ENCODE measurements at places on chromosomes 1 and 21.

DNA sequence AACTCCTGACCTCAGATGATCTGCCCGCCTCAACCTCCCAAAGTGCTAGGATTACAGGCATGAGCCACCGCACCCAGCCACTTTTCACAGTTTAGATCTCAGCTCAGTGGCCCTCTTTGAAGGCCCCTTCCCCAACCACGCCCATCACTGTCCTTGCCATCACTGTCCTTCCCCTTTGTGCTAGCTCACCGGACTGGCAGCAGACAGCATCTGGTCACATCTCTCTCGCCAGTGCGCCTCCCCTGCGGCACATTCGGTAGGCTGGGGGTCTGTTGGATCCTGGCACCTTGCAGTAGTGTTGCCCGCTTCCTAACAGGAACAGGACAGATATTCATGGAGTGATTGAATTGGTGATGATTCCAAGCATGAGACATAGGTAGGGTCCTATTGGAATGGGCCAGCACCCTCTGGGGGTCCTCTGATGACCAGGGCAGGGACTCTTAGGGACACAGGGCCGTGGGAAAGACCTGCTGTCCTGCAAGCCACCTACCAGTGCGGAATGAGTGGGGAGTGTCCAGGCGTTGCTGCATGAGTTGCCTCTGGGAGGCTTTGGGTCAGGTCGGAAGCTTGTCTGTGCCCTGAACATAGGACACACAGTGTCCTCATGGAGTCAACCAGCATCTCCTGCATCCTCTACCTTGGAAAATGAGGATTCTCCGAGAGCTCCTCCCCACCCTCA, 178.8 kb upstream of the VAMP3 start:
- no peak for DNase-seq

DNA sequence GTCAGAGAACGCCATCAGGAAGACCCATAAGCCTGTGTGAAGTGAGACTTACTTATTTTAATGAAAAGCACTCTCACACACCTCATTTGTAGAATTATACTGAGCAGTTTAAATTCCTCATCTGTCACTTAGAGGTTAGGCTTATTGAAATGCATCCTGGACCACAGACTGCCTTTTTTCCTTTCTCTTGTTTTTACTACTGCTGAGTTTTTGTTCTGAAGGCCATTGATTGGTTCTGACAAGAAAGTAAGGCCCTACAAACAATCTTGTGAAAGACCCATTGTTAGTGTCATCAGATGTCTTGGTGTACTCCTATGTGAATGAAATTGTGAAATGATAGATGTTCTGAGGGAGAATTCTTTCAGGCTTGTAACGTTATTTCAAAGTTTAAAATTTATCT, 1343.3 kb upstream of the ADGRL2 start:
- DNase-seq, result no peak

DNA sequence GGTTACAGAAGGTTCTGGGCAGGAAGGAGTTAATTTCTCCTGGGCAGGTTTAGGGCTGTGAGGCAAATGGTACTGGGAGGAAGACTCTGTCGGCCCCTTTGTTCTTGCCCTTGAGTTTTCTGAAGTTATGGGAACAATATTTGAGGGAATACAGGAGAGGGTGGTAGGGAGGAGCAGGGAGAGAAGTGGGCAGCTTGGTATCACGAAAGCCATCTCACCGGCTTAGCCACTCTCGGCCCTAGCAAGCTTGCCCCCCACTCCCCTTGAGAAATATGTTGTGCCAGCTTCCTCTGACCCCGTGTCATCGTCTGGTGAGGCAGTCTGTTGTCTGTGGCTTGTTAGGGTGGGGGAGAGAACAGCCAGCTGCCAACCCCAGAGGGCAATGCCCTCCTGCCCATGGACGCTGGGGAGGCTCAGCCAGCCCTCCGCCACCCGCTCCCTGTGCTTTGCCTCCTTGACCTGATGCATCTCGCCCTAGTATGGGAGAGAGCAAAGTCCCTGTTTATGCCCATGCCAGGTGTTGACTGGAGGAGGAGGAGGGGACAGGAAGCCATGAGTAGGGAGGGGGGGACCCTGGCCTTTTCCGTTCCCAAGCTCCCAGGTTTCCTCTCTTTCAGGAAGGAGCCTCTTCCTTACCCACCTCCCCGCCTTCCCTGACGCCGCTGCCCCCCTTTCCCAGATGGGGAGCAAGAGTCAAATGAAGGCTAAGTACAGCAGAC, 1.2 kb downstream of the EFNA1 start:
- DNase-seq, result no peak

- DNase-seq, result no peak
Observed at GRCh38 chr21:18716578-18717138, 313.1 kb upstream of the TMPRSS15 start.
